Esophagus muscularis mucosa (tissue), 4 donors: ENCODE measurements at places on chromosomes 11 and 22. TPM values are rescaled to one million over a fixed set of nuclear protein-coding genes. Genes with fewer than 3 reads are reported as not detected.

DNA sequence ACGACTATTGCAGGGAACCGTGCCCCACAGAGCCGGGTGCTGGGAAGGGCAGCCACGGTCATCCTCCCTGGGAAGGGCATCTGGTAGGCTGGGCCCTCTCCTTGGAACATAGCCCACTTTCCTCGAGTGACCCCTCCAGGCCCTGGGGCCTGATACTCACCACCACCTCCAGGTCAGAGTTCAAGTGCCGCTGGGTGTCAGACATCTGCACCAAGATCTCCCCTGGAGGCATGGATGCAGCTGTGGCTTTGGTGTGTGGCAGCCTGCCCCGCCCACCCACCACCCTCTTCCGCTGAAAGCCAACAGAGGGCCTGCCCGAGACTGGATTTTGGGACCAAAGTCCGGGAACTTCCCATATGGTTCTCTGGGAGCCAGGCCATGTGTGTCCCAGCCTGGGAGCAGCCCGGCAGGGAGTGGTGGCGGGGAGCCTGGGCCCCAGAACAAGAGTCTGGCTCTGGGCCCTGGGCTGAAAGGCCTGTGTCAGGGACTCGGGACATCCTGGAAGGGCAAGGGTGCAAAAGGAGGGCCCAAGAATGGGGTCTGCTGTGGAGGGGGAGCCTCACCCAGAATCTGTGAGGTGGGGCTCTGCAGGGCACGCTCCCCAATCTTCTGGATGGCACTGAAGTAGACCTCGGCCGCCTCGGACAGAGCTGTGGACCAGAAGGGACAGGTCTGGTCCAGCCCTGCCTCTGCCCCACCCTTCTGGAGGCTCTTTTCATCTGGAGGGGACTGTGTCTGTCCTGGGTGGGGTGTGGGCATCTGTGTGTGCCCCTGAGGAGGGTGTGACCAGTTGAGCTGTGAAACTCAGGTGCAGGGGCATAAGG, 2.6 kb downstream of the BAIAP2L2 start:
- H3K4me3 ChIP-seq: no peak overlapping the region
- DNase-seq: no peak
- no peaks in the 10 kb centered on the region for H3K4me1 ChIP-seq
- no peaks in the 10 kb centered on the region for H3K27me3 ChIP-seq

DNA sequence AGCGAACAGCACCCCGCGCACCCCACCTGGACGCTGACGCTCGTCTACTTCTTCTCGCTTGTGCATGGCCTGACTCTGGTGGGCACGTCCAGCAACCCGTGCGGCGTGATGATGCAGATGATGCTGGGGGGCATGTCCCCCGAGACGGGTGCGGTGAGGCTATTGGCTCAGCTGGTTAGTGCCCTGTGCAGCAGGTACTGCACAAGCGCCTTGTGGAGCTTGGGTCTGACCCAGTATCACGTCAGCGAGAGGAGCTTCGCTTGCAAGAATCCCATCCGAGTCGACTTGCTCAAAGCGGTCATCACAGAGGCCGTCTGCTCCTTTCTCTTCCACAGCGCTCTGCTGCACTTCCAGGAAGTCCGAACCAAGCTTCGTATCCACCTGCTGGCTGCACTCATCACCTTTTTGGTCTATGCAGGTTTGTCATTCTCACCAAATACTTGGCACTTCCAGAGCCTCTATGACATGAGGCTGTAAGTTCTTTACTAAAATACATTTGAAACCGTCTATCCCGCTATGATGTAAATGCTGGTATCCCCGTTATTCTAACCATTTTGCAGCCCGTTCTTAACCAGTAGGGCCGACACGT, 535 bp downstream of the AQP11 start:
- H3K27me3 ChIP-seq: no peaks in the 10 kb centered on the region
- peak overlapping the region; percentile 82 for H3K27ac ChIP-seq
- H3K36me3 ChIP-seq: no peaks in the 10 kb centered on the region
- DNase-seq: no peak
- H3K4me3 ChIP-seq: peak overlapping the region; percentile 83

DNA sequence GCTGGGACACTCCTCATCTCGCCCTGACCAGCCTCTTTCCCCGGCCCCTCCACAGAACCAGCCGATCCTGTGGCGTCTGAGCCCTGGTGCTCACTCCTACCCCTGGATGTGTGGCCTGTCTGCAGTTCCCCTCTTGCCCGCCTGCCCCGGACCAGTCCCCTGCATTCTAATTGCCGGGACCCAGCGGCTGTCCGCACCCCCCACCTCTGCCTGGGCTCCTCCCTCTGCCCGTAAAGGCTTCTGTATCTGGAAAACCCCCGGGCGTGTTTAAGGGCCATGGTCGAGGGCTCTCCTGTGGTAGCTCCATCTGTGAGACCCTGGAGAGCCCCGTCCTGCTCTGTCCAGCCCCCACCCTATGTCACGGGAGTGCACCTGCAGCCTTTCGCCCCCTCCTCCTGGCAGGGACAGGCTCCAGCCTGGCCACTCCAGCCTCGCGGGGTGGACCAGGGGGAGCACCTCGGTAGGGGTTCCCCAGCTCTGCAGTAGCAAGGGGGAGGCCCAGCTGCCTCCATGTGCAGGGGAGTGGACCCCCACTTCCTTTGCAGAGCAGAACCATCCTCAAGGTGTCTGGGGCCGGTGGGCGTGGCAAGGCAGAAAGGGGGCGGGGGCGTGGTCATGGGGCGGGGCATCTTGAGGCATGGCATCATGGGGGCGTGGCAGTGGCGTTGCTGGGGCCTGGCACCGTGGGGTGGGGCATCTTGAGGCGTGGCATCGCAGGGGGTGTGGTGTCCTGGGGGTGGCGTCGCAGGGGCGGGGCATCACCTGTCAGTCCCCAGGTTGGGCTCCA, 430.4 kb downstream of the TBC1D22A start:
- no peak overlapping the region for H3K4me3 ChIP-seq
- no peaks in the 10 kb centered on the region for H3K36me3 ChIP-seq
- H3K27ac ChIP-seq: no peak overlapping the region
- H3K4me1 ChIP-seq: no peaks in the 10 kb centered on the region
- H3K27me3 ChIP-seq: peaks cover 10% of the 10 kb centered on the region
- DNase-seq: no peak

ZFPL1 gene
- 50.7 TPM for total RNA-seq

DNA sequence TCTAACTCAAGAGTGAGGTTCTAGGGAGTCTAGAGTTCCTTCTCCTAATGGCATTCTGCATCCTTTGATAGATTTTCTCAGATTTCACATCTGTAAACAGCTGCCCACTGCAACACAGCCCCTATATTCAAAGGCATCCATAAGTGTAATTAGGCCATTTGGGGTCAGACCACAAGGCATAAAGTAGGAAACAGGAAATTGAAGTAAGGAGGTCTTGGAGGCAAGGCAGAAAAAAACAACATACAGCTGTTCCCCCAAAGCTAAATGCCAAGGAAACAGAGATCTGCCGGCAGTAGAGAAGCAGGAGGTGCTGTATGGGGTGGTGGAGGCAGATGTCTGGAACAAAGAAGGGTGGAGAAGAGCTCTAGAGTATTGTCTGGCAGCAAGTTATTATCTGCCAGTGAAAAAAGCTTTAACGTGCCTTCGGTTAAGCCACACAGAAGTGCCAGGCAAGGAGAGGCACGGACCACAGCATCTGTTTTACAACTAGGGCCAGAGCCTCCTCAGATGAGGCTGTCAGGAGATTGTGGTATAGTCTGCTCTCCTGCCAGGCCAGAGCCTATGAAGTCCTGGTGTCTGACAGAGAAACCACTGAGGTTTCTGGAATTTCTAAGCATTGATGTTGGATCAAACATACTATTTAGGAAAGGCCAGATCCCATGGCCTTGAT, 100.2 kb upstream of the CHRM4 start:
- no peaks in the 10 kb centered on the region for H3K27me3 ChIP-seq

CABP4 gene
- 0.50 TPM for total RNA-seq

GRCh38 chr22:46178755-46179505, 28.6 kb downstream of the PPARA start:
- H3K4me1 ChIP-seq: no peaks in the 10 kb centered on the region
- peaks cover 10% of the 10 kb centered on the region for H3K36me3 ChIP-seq
- no peak overlapping the region for H3K4me3 ChIP-seq

AQP11 gene
- 0.17 TPM for total RNA-seq

DNA sequence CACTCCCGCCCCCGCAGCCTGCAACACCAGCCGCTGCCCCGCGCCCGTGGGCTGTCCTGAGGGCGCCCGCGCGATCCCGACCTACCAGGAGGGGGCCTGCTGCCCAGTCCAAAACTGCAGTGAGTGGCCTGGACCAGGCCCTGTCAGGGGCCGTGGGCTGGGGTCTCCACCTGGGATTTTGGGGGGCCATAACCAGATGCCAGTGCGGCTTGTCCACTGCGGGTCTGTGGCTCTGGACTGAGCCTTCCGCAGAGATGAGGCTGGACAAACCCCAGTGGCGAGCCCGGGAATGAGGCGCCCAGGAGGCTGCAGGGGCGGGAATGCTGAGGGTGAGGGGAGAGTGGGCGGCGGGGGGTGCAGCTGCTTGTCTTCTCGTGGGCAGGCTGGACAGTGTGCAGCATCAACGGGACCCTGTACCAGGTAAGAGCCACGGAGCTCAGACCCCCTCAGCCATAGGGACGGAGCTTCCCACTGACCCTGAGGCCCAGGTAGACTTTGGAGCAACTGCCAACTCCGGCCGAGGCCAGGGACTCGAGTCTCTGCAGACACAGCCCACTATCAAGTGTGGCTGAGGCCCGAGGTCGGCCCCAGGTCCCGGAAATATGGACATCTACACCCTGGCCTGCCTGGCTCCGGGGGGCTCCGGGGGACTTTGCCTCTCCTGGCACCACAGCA, 24.8 kb upstream of the MUC5B start:
- H3K27me3 ChIP-seq: no peaks in the 10 kb centered on the region
- H3K4me1 ChIP-seq: peaks cover 8% of the 10 kb centered on the region
- no peak overlapping the region for H3K27ac ChIP-seq
- H3K4me3 ChIP-seq: no peak overlapping the region
- no peak for DNase-seq

GRCh38 chr11:81449588-81450156, 1284.0 kb downstream of the FAM181B start:
- H3K4me1 ChIP-seq: no peaks in the 10 kb centered on the region

DNA sequence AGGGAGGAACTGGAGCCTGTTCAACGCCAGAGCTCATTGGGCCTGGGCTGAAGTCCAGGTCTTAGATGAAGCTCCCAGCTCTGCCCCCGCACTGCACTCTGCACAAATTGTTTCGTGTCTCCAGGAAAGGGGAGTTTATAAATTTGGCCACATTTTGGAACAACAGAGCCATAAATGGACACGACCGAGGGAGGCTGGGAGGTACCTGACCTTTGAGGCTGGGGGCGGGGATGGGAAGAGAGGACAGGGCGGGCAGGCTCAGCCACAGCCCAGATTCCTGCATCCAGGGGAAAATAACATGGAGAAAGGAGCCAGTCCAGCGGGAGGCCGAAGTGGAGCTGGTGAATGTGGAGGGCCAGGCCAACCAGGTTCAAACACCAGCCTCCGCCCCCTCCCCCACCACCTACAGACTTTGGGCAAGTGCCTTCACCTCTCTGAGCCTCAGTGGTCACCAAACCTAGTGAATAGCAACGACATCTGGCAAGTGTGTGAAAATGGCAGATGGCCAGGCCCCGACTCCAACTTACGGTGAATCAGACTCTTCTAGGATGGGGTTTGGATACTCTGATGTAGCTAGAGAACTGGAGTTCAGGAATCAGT, 36.8 kb upstream of the SMTN start:
- peak overlapping the region; percentile 92 for H3K27ac ChIP-seq
- H3K4me1 ChIP-seq: peaks cover 56% of the 10 kb centered on the region
- DNase-seq: no peak
- no peaks in the 10 kb centered on the region for H3K27me3 ChIP-seq

DNA sequence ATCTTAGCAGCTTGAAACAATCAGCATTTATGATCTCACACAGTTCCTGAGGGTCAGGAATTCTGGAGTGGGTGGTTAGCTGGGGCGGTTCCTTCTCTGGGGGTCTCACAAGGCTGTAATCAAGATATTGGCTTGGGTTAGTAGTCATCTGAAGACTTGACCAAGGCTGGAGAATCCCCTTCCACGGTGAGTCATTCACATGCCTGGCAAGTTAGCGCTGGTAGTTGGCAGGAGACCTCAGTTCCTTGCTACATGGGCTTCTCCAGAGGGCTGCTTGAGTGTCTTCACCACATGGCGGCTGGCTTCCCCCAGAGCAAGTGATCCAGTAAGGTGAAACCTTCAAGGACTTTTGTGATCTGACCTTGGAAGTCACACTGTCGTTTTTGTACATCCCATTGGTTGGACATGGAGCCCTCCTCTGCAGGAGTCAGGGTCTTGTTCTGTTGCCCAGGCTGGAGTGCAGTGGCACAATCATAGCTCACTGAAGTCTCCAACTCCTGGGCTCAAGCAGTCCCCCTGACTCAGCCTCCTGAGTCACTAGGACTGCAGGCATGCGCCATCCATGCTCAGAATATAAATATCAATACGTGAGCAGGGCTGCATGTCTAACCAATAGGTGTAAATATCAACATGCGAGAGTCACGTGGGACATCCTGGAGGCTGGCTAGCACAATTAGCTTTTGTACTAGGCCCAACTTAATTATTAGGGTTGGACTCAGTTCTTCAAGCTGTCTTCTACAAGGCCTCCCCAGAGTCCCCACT, 7.2 kb upstream of the NIPSNAP1 start:
- H3K4me1 ChIP-seq: no peaks in the 10 kb centered on the region
- no peak overlapping the region for H3K4me3 ChIP-seq
- DNase-seq: no peak
- no peaks in the 10 kb centered on the region for H3K36me3 ChIP-seq
- no peak overlapping the region for H3K27ac ChIP-seq
- H3K27me3 ChIP-seq: no peaks in the 10 kb centered on the region

- no peak overlapping the region for H3K27ac ChIP-seq
- no peak overlapping the region for H3K4me3 ChIP-seq
- no peaks in the 10 kb centered on the region for H3K4me1 ChIP-seq
These were observed 627.5 kb downstream of the BUD13 start for GRCh38 chr11:116145187-116145865.

- DNase-seq: peak; percentile 57
- H3K36me3 ChIP-seq: no peaks in the 10 kb centered on the region
- H3K27me3 ChIP-seq: no peaks in the 10 kb centered on the region
- no peak overlapping the region for H3K4me3 ChIP-seq
- H3K4me1 ChIP-seq: no peaks in the 10 kb centered on the region
These were observed 9.1 kb downstream of the INSC start for GRCh38 chr11:15123849-15124248.

GRCh38 chr22:48594016-48594756, 1233.5 kb downstream of the BRD1 start:
- H3K27ac ChIP-seq: no peak overlapping the region
- DNase-seq: no peak
- H3K27me3 ChIP-seq: no peaks in the 10 kb centered on the region
- H3K36me3 ChIP-seq: no peaks in the 10 kb centered on the region

DNA sequence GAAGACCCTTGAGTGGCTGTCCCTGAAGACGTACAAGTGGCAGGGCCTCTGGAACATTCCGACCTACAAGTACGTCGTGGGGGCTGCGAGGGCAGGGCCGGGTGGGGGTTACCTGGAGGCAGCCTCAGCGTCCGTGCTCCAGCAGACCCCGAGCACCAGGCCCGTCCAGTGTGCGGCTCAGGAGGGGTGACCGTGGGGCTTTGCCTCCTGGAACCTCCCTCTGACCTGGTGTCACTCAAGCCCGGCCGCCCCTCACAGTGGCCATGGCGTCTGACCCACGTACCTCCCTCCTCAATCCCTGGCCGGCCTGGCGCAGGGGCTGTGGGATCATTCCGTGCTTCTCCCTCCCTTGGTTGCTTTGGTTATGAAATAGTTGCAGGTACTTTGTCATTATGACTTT, 18.5 kb downstream of the RNH1 start:
- H3K27ac ChIP-seq: no peak overlapping the region
- no peaks in the 10 kb centered on the region for H3K4me1 ChIP-seq
- H3K36me3 ChIP-seq: peaks cover 59% of the 10 kb centered on the region
- H3K27me3 ChIP-seq: no peaks in the 10 kb centered on the region

GRCh38 chr22:30445438-30446145, 20.0 kb downstream of the MTFP1 start:
- H3K27ac ChIP-seq: no peak overlapping the region

UPK3A gene
- not detected for total RNA-seq

TECTA gene
- 0.97 TPM for total RNA-seq
